ENCODE measurements at places on chromosomes 7 and 10. TPM values are rescaled to one million over a fixed set of nuclear protein-coding genes. Genes with fewer than 3 reads are reported as not detected.

The AP5Z1 gene
- total RNA-seq: 25.6 TPM

The ACSM6 gene
- 0.14 TPM for total RNA-seq

The FAM204A gene
- total RNA-seq: 36.7 TPM

The OR2A1 gene
- total RNA-seq: not detected

The SPDYE2 gene
- total RNA-seq: 0.15 TPM

The ZNF853 gene
- total RNA-seq: 8.0 TPM

The KEL gene
- 2.8 TPM for total RNA-seq

The FAM13C gene
- total RNA-seq: 1.5 TPM

The CPXM2 gene
- 4.7 TPM for total RNA-seq

The ARHGEF5 gene
- 104 TPM for total RNA-seq

Data from WTC11 (cell line).